ENCODE measurements at places on chromosomes 13 and 19. TPM values are rescaled to one million over a fixed set of nuclear protein-coding genes. Genes with fewer than 3 reads are reported as not detected.

Gene LRG1
- total RNA-seq = 0.06 TPM

Gene ZNF471
- 0.03 TPM for total RNA-seq

Gene MAMSTR
- total RNA-seq = 0.23 TPM

Gene SYT5
- total RNA-seq = 3.0 TPM

Gene C5AR2
- 8.9 TPM for total RNA-seq

Gene ZNF431
- 4.1 TPM for total RNA-seq

Gene NKPD1
- 0.78 TPM for total RNA-seq

Gene AMER2
- not detected for total RNA-seq

Gene LINGO3
- not detected for total RNA-seq

Data from A549 treated with Hydrocortisone at 1 μM for 4 hours (cell line).